H1 (cell line): ENCODE measurements at places on chromosomes 2 and 18. TPM values are rescaled to one million over a fixed set of nuclear protein-coding genes. Genes with fewer than 3 reads are reported as not detected.
A peak's percentile ranks its signal among the peaks of the same experiment; 100 is the strongest.

- H3K4me1 ChIP-seq = no peaks in the 10 kb centered on the region
- no peak for DNase-seq
Measured at GRCh38 chr2:8380566-8380965, 301.3 kb upstream of the ID2 start.

DNA sequence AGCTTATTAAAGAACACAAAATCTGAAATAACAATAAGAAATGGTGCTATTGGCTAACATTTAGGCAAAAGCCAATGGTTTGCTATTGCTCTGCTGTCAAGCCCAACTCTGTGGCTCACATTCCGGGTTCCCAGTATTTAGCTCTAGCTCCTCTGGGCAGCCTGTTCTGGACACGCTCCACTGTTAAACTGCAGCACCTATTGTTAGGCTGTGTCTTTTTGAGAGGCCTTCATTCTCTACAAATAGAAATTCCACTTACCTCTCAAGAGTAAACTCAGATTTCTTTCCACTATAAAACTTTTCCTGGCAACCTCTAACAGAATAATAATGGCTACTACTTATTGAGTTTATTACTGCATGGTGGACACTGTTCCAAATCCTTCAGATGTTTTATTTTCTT lies 3.7 kb upstream of the KLHL14 start:
- no peak overlapping the region for H3K4me3 ChIP-seq
- H3K27ac ChIP-seq = no peak overlapping the region
- no peak for DNase-seq
- H3K27me3 ChIP-seq = peaks cover 3% of the 10 kb centered on the region
- no peaks in the 10 kb centered on the region for H3K36me3 ChIP-seq
- H3K4me1 ChIP-seq = peaks cover 11% of the 10 kb centered on the region

GRCh38 chr18:8841781-8842485 lies 136.6 kb downstream of the MTCL1 start:
- H3K27me3 ChIP-seq = no peaks in the 10 kb centered on the region
- no peak for DNase-seq
- H3K4me3 ChIP-seq = no peak overlapping the region
- H3K27ac ChIP-seq = no peak overlapping the region
- no peaks in the 10 kb centered on the region for H3K36me3 ChIP-seq

The KLHL30 gene
- 0.03 TPM in 1 of 2 replicates, not detected in the other for polyA plus RNA-seq

The UPP2 gene
- polyA plus RNA-seq = not detected in 2 replicates

The GPR39 gene
- polyA plus RNA-seq = 2.0 and 2.7 TPM in 2 replicates

DNA sequence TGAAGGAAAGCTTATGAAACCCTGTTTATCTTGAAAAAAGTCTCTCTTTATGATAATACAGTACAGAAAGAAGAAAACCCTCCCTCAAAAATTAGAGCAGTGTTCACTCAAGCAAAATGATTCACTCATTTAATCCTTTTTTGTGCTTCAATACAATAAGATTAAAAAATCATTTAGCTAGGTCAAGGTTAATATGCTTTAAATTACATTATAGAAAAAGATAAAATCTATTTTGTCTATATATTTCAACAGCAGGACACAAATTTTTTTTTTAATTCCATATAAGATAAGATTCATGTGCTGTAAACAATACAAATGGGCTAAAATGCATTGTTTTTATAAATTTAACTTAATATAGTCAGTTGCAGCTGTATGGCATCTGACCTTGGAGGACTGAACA lies 176.9 kb downstream of the KCNE4 start:
- no peak overlapping the region for H3K27ac ChIP-seq
- no peak for DNase-seq
- H3K27me3 ChIP-seq = no peaks in the 10 kb centered on the region
- no peaks in the 10 kb centered on the region for H3K36me3 ChIP-seq
- no peaks in the 10 kb centered on the region for H3K4me1 ChIP-seq

- H3K27ac ChIP-seq = no peak overlapping the region
- H3K36me3 ChIP-seq = no peaks in the 10 kb centered on the region
- H3K4me1 ChIP-seq = peaks cover 2% of the 10 kb centered on the region
- no peaks in the 10 kb centered on the region for H3K27me3 ChIP-seq
- DNase-seq = no peak
Measured at GRCh38 chr2:3100386-3100785, 277.2 kb downstream of the EIPR1 start.

DNA sequence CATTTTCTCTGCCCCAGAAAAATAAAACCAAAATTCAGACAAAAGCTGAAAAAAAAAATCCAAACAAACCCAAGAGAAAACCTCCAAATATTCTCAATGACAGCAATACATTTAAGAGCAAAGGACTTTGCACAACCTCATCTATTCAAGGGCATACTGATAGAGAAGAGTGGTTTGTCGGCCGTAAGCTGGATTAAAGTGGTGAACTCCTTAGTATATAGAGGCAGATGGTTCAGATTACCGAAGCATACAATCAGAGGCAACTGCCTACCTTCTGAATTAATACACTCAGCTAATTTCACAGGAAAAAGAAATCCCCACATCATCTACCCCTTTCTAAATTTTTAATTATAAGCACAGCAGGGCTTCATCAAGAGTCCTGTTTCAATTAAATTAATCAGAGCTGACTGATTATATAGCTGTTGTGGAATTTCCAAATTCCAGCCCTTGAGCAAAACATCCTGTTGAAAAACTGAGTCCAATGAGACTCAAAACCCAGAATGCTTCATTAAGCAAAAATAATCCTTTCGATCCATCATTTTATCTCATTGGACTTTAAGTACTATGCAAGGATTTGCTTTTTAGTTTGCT lies at the start of gene CPLX4:
Gene CPLX4 (minus strand): TSS at position 190 of the 591 bp plus-strand sequence. CDS start 187 bp downstream, at position 3.
- H3K36me3 ChIP-seq = no peaks in the 10 kb centered on the region
- no peak within 1 kb of the TSS for H3K27ac ChIP-seq
- DNase-seq = no peak
- no peaks in the 10 kb centered on the region for H3K27me3 ChIP-seq
- H3K4me1 ChIP-seq = no peaks in the 10 kb centered on the region

DNA sequence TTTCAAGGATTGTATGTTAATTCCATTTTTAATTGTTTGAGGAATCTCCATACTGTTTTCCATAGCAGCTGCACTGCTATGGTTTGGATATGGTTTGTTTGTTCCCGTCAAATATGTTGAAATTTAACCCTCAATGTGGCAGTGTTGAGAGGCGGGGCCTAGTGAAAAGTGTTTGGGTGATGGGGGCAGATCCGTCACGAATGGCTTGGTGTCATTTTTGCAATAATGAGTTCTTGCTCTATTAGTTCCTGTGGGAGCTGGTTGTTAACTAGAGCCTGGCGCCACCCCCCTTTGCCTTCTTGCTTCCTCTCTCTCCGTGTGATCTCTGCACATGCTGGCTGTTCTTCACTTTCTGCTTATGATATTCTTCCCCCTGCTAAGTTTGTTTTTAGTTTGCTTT lies 71.4 kb upstream of the LDLRAD4 start:
- DNase-seq = no peak
- no peak overlapping the region for H3K27ac ChIP-seq
- no peaks in the 10 kb centered on the region for H3K36me3 ChIP-seq
- no peaks in the 10 kb centered on the region; the same call in 1 of the 2 replicates for H3K27me3 ChIP-seq
- no peaks in the 10 kb centered on the region for H3K4me1 ChIP-seq
- no peak overlapping the region for H3K4me3 ChIP-seq

GRCh38 chr2:217186152-217186551 lies 326.3 kb upstream of the TNP1 start:
- no peaks in the 10 kb centered on the region for H3K36me3 ChIP-seq
- DNase-seq = no peak
- H3K27ac ChIP-seq = no peak overlapping the region
- no peaks in the 10 kb centered on the region for H3K4me1 ChIP-seq
- H3K4me3 ChIP-seq = no peak overlapping the region

DNA sequence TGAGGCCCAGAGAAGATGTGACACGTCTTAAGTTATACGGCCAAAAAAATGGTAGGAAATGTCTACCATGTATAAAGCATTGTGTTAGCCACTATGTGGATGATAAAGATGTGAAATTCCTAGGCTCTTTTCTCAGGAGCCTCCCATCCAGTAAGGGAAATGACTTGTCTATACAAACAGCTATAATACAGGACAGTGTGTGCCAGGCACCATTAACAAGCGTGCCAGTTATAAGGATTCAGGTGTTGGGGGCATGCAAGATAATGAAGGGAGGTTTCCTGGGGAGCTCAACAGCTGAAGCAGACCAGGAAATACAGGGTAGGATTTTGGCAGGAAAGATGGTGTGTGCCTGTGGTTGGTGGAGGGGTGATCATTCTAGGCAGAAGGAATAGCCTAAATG lies 37.6 kb downstream of the ALPK2 start:
- no peaks in the 10 kb centered on the region for H3K27me3 ChIP-seq
- no peak overlapping the region for H3K4me3 ChIP-seq
- DNase-seq = no peak

DNA sequence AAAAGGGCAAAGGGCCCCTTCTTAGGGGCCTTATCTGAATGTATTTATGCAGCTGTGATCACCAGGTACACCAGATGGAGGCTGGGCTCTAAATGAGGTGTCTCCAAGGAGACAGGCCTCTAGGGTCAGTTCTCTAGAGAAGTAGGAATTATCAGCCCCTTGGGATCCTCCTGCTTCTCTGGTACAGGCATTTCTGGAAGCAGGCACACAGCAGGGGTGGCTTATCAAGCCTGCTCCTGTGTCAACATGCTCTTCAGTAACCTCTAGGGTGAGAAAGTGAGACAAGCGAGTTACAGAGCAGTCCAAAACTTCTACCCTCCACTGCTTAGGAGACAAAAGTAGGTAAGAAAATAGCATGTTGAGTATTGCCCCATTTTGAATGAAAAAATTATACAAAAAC lies 13.8 kb downstream of the TPGS2 start:
- no peak overlapping the region for H3K27ac ChIP-seq
- no peaks in the 10 kb centered on the region for H3K27me3 ChIP-seq
- no peaks in the 10 kb centered on the region for H3K4me1 ChIP-seq
- no peak overlapping the region for H3K4me3 ChIP-seq
- no peak for DNase-seq
- peaks cover 14% of the 10 kb centered on the region; the same call in 1 of the 2 replicates for H3K36me3 ChIP-seq

The SCRN3 gene
- polyA plus RNA-seq = 7.8 TPM in 2 replicates

- DNase-seq = no peak
- no peak overlapping the region for H3K4me3 ChIP-seq
- H3K36me3 ChIP-seq = no peaks in the 10 kb centered on the region
- H3K27ac ChIP-seq = no peak overlapping the region
Measured at GRCh38 chr2:237219826-237220225, 134.1 kb downstream of the COPS8 start.

The VIT gene
- 0.03 TPM in 1 of 2 replicates, not detected in the other for polyA plus RNA-seq

The ACMSD gene
- not detected in 2 replicates for polyA plus RNA-seq

GRCh38 chr2:172103471-172104272 lies 972 bp upstream of the DLX2 start:
- no peak overlapping the region for H3K27ac ChIP-seq
- H3K36me3 ChIP-seq = peaks cover 11% of the 10 kb centered on the region; the same call in 1 of the 2 replicates
- DNase-seq = peak; percentile 99
- peaks cover 100% of the 10 kb centered on the region for H3K27me3 ChIP-seq
- peak overlapping the region; percentile 59 for H3K4me3 ChIP-seq

The ADAM23 gene
- polyA plus RNA-seq = 7.5 and 9.9 TPM in 2 replicates

- H3K36me3 ChIP-seq = 0 out of 2 replicates have a peak, but pooled peaks cover 2% of the 10 kb centered on the region
- no peak for DNase-seq
- H3K27ac ChIP-seq = no peak overlapping the region
Measured at GRCh38 chr18:58723810-58724602, 52.7 kb downstream of the MALT1 start.

The CLASP1 gene
- polyA plus RNA-seq = 7.3 and 9.2 TPM in 2 replicates

The CROCC2 gene
- not detected in 2 replicates for polyA plus RNA-seq

DNA sequence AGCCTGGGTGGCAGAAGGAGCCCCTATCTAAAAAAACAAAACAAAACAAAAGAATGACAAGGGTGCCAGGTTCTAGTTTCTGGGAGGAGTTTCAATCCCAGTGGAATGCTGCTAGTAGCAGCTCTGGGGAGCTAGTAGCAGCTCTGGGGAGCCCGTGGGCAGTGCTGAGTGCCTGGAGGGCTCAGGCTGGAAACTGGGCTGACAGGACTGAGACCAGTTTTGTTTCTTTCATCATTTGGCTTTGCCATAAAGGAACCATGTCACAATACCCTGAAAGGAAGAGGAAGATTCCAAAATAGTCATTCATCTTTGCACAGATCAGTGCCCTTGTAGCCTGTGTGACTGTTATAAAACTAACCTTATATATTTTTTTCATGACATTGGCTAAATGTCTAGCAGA lies 10.6 kb downstream of the MFSD6 start:
- DNase-seq = no peak
- H3K27me3 ChIP-seq = no peaks in the 10 kb centered on the region

GRCh38 chr2:114118088-114118487 lies 228.2 kb downstream of the ACTR3 start:
- DNase-seq = no peak
- H3K4me1 ChIP-seq = no peaks in the 10 kb centered on the region
- H3K4me3 ChIP-seq = no peak overlapping the region
- H3K36me3 ChIP-seq = no peaks in the 10 kb centered on the region
- no peak overlapping the region for H3K27ac ChIP-seq
- H3K27me3 ChIP-seq = no peaks in the 10 kb centered on the region

GRCh38 chr18:28063271-28063761 lies 113.6 kb downstream of the CDH2 start:
- no peak for DNase-seq
- H3K27me3 ChIP-seq = no peaks in the 10 kb centered on the region
- H3K36me3 ChIP-seq = no peaks in the 10 kb centered on the region
- H3K4me1 ChIP-seq = peaks cover 3% of the 10 kb centered on the region; the same call in 1 of the 2 replicates

GRCh38 chr2:210562091-210562490 lies 5.7 kb downstream of the CPS1 start:
- H3K27me3 ChIP-seq = no peaks in the 10 kb centered on the region
- no peak overlapping the region for H3K27ac ChIP-seq
- H3K4me3 ChIP-seq = no peak overlapping the region
- no peaks in the 10 kb centered on the region for H3K36me3 ChIP-seq
- DNase-seq = no peak

- DNase-seq = no peak
- no peaks in the 10 kb centered on the region for H3K27me3 ChIP-seq
Measured at GRCh38 chr18:22939649-22940048, 6.5 kb downstream of the RBBP8 start.

The NYAP2 gene
- polyA plus RNA-seq = not detected in 2 replicates

- H3K4me1 ChIP-seq = no peaks in the 10 kb centered on the region
- H3K36me3 ChIP-seq = no peaks in the 10 kb centered on the region
- no peak overlapping the region for H3K27ac ChIP-seq
- no peak for DNase-seq
- H3K27me3 ChIP-seq = no peaks in the 10 kb centered on the region
- no peak overlapping the region for H3K4me3 ChIP-seq
Measured at GRCh38 chr2:101545950-101546349, 71.0 kb upstream of the RFX8 start.

The FBXO11 gene
- polyA plus RNA-seq = 15.6 and 21.7 TPM in 2 replicates

- no peaks in the 10 kb centered on the region for H3K27me3 ChIP-seq
- no peak overlapping the region for H3K4me3 ChIP-seq
- no peaks in the 10 kb centered on the region for H3K36me3 ChIP-seq
- H3K27ac ChIP-seq = no peak overlapping the region
Measured at GRCh38 chr2:242075168-242075567, 205.6 kb downstream of the RTP5 start.

The AKAIN1 gene
- polyA plus RNA-seq = not detected in 2 replicates

- DNase-seq = no peak
- H3K36me3 ChIP-seq = no peaks in the 10 kb centered on the region
- H3K27me3 ChIP-seq = no peaks in the 10 kb centered on the region
- no peaks in the 10 kb centered on the region for H3K4me1 ChIP-seq
- no peak overlapping the region for H3K4me3 ChIP-seq
- H3K27ac ChIP-seq = no peak overlapping the region
Measured at GRCh38 chr2:19609266-19609665, 250.8 kb upstream of the OSR1 start.

- no peaks in the 10 kb centered on the region for H3K27me3 ChIP-seq
- no peaks in the 10 kb centered on the region for H3K36me3 ChIP-seq
Measured at GRCh38 chr18:27244259-27244658, 59.2 kb upstream of the CHST9 start.

The LRP2 gene
- polyA plus RNA-seq = 2.0 and 2.5 TPM in 2 replicates

The LIPG gene
- polyA plus RNA-seq = 8.3 and 9.2 TPM in 2 replicates

- H3K4me3 ChIP-seq = no peak overlapping the region
- H3K4me1 ChIP-seq = no peaks in the 10 kb centered on the region
- H3K36me3 ChIP-seq = no peaks in the 10 kb centered on the region
- no peak overlapping the region for H3K27ac ChIP-seq
Measured at GRCh38 chr2:65527451-65528240, 95.2 kb upstream of the SPRED2 start.
